ENCODE measurements at places on chromosomes 7 and 10. TPM values are rescaled to one million over a fixed set of nuclear protein-coding genes. Genes with fewer than 3 reads are reported as not detected.

The EFCAB10 gene
- total RNA-seq = not detected

The GRB10 gene
- 18.4 TPM for total RNA-seq

The IDE gene
- 23.5 TPM for total RNA-seq

The UNCX gene
- not detected for total RNA-seq

The CCDC146 gene
- total RNA-seq = 2.0 TPM

The ZP3 gene
- total RNA-seq = 7.7 TPM

The MRC1 gene
- total RNA-seq = 0.05 TPM

The HHEX gene
- total RNA-seq = 0.67 TPM

The SUN3 gene
- 0.99 TPM for total RNA-seq

The EBLN1 gene
- not detected for total RNA-seq

The CDK1 gene
- 109 TPM for total RNA-seq

The AS3MT gene
- total RNA-seq = 0.67 TPM

The TMEM273 gene
- 22.5 TPM for total RNA-seq

The CPA4 gene
- total RNA-seq = not detected

The DIP2C gene
- total RNA-seq = 1.6 TPM

The FGFBP3 gene
- 1.4 TPM for total RNA-seq

The ACBD7 gene
- total RNA-seq = 2.5 TPM

The GPER1 gene
- 0.56 TPM for total RNA-seq

The CDHR3 gene
- 0.79 TPM for total RNA-seq

The GLCCI1 gene
- total RNA-seq = 26.1 TPM

The CRPPA gene
- 0.53 TPM for total RNA-seq

The ENTPD1 gene
- total RNA-seq = 0.53 TPM

The ZNF862 gene
- total RNA-seq = 31.4 TPM

The GNG11 gene
- total RNA-seq = not detected

The AOAH gene
- total RNA-seq = 23.5 TPM

The CFAP69 gene
- total RNA-seq = 0.79 TPM

The ESYT2 gene
- 68.8 TPM for total RNA-seq

The FBXO24 gene
- 2.1 TPM for total RNA-seq

The PRKCQ gene
- total RNA-seq = 49.2 TPM

The ASAH2 gene
- 3.9 TPM for total RNA-seq

The FAM237B gene
- not detected for total RNA-seq

The FLNC gene
- 0.02 TPM for total RNA-seq

The GJD4 gene
- not detected for total RNA-seq

The UCN3 gene
- not detected for total RNA-seq

The CLIP2 gene
- total RNA-seq = 2.4 TPM

The COMTD1 gene
- total RNA-seq = 26.7 TPM

The SCRN1 gene
- 14.0 TPM for total RNA-seq

The NYAP1 gene
- 0.72 TPM for total RNA-seq

The OR2A1 gene
- not detected for total RNA-seq

The PDZD7 gene
- total RNA-seq = 0.44 TPM

The MCM10 gene
- 53.2 TPM for total RNA-seq

The ADCYAP1R1 gene
- not detected for total RNA-seq

The GIMAP2 gene
- 47.8 TPM for total RNA-seq

The SH2D4B gene
- total RNA-seq = 0.34 TPM

The KIAA1217 gene
- total RNA-seq = 0.60 TPM

The HOXA2 gene
- total RNA-seq = not detected

The PDE6C gene
- total RNA-seq = not detected

The GARIN1A gene
- total RNA-seq = 2.7 TPM

The FGF8 gene
- 0.43 TPM for total RNA-seq

The TACC2 gene
- total RNA-seq = 0.19 TPM

The CDH23 gene
- total RNA-seq = 2.8 TPM

The CCNJ gene
- total RNA-seq = 6.4 TPM

The FAM180A gene
- total RNA-seq = not detected

The TMEM139 gene
- 1.3 TPM for total RNA-seq

The ARHGAP22 gene
- not detected for total RNA-seq

The TFPI2 gene
- total RNA-seq = 0.34 TPM

The FAM241B gene
- total RNA-seq = 10.9 TPM

Data from activated T-cell treated with anti-CD3 and anti-CD28 coated beads, Interleukin-2, amount 50 U/mL, for 72 hours (primary cell).